ENCODE measurements at places on chromosomes 13 and 19.

GRCh38 chr19:32041681-32042292 is 303.6 kb upstream of the ZNF507 start:
- no peak for DNase-seq

- DNase-seq = no peak
Measured at GRCh38 chr13:83620530-83621220, 261.6 kb downstream of the SLITRK1 start.

- DNase-seq = no peak
Measured at GRCh38 chr13:71339736-71340135, 527.3 kb downstream of the DACH1 start.

- no peak for DNase-seq
Measured at GRCh38 chr13:24680921-24681604, 855 bp downstream of the ATP12A start.

- DNase-seq = no peak
Measured at GRCh38 chr13:100235311-100235901, 146.5 kb downstream of the PCCA start.

GRCh38 chr13:30053939-30054338 is 203.5 kb upstream of the UBL3 start:
- DNase-seq = no peak

All from GDM1 (cell line).